Lower leg skin (tissue), 4 donors: ENCODE measurements at places on chromosomes 7 and 10.

DNA sequence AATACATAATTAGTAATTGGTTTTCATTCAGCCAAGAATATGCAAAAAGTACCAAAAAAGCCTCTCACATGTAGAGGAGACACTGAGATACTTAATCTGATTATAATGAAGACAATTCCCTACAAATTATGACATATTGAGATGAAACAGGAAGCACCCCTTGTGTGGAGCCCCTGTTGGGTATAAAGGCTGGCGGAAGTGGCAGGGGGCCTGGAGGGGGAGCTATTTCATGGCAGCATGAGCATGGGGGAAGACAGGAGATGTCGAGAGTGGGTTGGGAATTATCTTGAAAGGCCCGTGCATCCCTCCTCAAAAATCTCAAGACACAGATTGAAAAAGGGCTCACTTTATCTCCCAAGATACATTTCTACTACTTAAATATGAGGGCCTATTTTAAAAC lies 96.9 kb downstream of the PIP4K2A start:
- DNase-seq = no peak

DNA sequence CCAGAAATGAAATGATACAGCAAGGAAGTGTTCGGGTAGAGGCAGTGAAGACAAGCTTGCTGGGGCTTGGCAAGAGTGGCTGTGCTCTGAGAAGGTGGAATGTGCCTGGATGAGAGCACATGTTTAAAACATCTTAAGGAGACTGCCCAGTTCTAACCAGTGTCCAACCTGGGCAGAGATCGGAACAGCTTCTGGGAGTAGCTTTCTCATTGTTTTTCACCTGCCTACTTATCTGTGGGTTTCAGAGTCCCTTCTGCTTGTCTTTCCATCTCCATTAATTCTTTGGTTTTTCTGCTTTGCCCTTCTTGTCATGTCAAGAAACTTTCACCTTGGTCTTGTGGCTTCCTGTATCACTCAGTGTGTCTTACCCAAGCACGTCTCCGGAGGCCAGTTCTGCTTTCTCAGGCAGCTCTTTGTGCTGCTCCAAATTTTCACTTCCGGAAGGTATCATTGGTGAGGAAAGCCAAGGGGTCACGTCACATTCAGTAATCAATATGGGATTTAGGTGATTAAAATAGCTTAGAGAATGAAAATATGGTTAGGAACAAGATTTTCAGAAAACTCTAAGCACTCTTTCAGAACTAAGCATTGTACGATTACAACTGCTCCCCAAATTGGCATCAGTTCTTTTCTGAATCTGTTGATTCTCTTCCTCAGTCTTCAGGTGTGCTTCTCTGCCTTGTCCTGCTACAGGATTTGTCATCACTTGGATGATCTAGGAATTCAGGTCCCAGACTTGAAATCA lies 5.5 kb upstream of the LAMB4 start:
- no peak for DNase-seq

DNA sequence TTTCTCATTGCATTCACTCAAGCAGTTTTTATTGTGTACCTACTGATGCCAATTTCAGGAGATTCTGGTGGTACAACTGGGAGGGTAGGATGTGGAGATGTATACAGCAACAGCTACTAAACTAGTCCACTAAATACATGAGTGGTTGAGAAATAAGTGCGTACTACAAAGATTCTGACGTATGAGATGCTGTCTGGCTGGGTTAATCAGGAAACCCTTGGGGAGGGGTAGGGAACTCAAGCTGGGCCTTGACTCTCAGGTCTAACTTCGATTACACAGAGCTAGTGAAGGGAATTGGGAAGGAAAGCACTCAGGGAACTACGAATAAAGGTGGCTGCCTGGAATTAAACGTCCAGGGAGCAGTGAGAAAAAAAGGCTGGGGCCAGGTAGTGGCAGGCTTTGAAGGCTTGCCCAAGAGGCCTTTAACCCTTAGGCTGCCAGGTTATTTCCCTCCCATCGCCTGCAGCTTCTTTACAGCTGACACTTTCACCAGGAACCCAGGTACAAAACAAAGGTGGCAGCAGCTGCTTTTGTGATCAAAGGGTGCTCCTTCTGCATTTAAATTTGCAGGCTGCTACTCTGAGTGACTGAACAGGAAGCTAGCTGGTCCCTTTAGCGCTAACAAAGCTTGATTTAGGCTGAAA lies 3.2 kb downstream of the MMS19 start:
- DNase-seq = no peak

- no peak for DNase-seq
Observed at GRCh38 chr10:84537447-84537931, 209.1 kb downstream of the CCSER2 start.

- no peak for DNase-seq
Observed at GRCh38 chr10:80567292-80567691, 29.6 kb downstream of the SH2D4B start.

- no peak for DNase-seq
Observed at GRCh38 chr7:150322114-150322832, 882 bp upstream of the LRRC61 start.

DNA sequence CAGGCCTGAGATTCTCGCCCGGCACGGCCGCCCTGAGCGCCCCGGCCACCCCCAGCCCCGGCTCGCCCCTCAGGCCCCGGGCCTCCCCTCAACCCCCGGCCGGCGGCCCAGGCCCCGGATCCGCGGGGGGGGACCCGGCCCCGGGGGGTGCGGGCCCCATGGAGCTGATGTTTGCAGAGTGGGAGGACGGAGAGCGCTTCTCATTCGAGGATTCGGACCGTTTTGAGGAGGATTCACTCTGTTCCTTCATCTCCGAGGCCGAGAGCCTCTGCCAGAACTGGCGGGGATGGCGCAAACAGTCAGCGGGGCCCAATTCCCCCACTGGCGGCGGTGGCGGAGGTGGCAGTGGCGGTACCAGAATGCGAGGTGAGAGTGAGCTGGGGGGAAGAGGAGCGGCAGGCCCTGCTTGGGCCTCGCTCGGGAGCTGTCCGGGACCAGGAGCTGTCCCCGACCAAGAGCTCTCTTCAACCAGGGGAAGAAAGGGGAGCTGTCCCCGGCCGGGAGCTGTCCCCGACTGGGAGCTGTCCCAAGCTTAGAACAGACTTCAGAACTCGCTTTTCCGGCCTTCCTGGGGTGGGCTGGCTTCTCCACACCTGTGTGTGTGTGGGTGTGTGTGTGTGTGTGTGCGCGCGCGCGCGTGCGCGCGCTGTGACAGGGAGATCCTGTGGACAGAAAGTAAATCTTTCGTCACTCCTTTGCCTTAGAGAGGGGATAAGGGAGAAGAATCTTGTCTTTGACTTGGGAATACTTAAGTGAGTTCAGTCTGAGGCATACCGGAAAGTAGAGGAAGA lies 510 bp downstream of the ZSWIM8 start:
- no peak for DNase-seq

DNA sequence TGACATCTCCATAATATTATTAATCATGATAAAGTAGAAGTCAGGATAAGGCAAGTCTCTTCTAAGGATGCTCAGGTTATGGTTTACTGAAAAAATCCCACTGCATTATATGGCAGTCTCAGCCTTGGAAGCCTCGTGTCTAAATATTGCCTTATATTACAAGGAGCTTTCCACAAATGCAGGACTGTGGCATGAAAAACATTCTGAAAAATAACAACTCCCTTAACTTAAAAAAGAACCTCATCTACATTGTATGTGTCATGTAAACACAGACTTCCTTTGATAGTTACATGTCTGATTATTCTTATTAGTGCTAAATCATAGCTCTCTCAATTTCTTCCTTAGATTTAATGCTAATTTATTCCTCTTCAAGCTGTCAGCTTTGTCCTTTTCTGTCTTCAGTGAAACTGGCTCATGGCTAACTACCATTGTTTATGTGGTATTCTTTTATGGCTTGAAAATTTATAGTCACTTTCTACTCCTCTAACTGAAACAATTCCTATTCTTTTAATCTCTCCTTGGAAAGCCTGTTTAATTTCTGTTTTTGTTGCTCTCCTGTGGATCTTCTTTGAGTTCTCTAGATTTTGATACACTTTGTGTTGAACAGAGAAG lies 156.1 kb downstream of the KIF20B start:
- DNase-seq = no peak
